ENCODE measurements at places on chromosomes 16 and 17.

DNA sequence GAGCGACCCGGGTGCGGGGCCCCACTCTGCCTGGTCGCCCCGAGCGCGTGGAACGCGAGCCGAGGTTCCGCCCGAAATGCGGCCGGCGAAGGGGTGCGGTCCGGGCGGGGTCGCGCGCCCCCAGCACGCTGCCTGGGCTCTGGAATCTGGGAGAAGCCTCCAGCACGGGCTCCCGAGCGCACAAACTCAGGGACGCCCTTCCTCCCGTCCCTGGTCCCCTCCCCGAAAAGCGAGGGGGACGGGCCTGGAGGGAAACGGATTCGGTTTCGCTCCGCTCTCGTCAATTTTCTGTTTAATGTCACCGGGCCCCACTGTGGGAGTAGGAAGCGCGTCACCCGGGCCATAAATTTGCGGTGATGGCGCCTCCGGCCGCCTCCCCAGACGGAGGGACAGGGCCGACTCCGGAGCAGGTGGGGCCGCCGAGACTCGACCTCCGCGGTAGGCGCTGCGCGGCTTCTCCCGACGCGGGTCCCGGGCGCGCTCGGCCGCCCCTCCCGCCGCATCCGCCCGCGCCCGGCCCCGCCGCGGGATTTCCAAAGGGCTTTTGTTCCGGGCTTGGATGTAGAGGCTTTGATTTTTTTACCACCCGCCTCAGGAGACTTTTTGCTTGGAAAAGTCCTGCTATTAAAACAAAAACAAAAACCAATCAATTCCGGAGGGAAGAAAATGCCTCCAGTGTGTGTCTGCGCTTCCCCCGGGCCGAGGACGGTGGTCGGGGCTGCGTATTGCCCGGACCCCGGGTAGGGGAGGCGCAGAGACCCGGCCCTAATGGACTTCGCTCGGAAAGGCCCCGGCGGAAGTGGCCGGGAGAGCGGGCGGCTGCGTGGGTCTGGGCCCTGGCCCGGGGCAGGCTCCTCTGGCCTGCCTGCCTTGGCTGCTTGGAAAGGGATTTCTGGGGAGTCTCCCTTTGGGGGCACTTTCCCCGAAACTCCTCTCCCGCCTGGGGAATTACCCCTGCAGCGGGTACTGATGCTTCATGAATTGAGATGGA, 7.9 kb upstream of the BAHCC1 start:
- DNase-seq, result no peak

DNA sequence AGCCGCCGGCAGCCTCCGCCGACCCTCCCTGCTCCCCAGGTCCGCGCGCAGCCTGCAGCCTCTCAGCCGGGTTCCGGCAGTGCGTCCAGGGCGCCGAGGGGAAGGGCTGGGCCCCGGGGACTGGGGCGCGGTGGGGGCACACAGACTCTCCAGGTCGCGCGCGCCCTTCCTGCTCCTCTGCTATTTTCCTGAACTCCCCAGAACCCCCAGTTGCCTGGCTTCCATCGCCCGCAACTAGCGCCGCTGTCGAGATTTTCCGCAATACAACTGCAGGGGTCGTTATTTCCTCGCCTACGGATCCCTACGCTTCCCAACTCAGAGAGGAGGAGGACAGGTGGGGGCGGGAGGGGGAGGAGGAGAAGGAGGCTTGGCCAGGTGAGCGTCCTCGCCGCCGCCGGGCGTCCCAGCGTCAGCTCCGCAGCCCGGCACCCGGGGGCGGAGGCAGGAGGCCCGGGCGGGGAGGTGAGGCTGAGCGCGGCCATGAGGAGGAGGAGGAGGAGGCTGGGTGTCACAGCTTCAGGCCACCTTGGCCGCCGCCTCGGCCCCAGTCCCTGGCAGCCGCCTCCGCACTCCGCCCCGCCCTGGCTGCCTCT, at the start of gene CA10:
TSS of gene CA10 (minus strand) at position 265 of the 593 bp plus-strand sequence.
- DNase-seq, result no peak

GRCh38 chr17:9200699-9201359, 179.5 kb downstream of the NTN1 start:
- no peak for DNase-seq

DNA sequence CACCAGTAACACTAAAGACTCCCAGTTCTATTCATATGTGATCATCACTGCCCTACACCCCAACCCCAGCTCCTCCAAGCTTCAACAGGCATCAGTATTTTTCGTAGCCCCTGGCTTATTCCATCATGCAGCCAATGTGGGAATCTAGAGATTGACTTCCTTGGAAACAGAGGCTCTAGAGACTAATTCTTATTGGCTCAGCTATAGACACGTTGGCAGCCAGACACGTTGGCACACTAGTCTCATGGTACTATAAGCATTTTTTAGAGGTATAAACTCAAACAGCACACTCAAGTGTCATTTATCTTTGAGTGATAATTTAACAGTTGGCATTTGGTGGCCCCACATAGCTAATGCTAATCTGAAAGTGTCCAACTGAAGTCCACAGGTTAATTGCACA, 44.4 kb upstream of the CDR2 start:
- DNase-seq, result no peak

- DNase-seq, result no peak
These were observed at the start of gene TVP23A for GRCh38 chr16:10817963-10818941. TVP23A (minus strand) TSS chr16:10818794; CDS start chr16:10818493, 301 bp downstream.

- DNase-seq, result no peak
These were observed 101.4 kb downstream of the TNFRSF13B start for GRCh38 chr17:16870253-16871245.

Data from erythroblast (primary cell).